CD4-positive, alpha-beta T cell treated with Interleukin-4 for 4 hours (primary cell): ENCODE measurements at places on chromosomes 1 and 21.
A peak's percentile ranks its signal among the peaks of the same experiment; 100 is the strongest.

DNA sequence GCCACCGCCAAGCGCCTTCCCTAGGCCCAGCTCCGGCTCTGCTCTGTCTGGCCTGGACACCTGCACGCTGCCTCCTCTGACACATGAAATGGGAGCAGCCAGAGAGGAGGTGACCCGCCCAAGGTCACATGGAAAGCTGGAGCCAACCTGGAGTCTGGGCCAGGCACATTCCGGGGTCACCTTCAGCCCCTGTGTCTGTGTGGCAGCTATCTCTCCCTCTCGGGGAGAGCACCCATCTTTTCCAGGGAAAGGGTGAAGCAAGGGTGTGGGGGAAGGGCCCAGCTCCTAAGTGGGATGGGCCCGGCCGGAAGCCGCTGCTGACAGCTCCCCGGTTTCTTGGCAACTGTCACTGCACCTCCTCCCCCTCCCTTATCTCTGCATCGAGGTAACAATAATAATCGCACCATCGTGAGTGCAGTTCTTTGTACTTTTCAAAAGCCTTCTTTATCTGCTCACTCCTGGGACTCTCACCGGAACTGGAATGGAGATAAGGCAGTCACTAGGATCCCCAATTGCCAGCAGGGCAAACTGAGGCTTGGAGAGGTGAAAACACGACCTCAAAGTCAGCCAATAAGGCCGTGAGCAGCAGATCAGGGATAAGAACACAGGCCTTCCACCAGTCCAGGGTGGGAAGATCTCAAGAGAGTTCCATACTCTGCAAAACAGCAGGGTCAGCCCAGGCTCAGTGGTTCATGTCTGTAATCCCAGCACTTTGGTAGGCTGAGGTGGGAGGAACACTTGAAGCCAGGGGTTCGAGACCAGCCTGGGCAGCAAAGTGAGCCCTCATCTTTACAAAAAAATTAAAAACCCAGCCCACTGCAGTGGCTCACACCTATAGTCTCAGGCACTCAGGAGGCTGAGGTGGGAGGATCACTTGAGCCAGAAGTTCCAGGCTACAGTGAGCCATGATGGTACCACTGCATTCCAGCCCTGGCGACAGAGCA lies 36.9 kb downstream of the RAP1GAP start:
- DNase-seq, result no peak

GRCh38 chr1:209302779-209303568 lies 280.5 kb upstream of the CAMK1G start:
- no peak for DNase-seq

GRCh38 chr1:106584107-106584506 lies 472.4 kb upstream of the PRMT6 start:
- DNase-seq, result no peak

- DNase-seq, result peak; percentile 10
These were observed 643 bp downstream of the CFAP298 start for GRCh38 chr21:32611471-32611997.

DNA sequence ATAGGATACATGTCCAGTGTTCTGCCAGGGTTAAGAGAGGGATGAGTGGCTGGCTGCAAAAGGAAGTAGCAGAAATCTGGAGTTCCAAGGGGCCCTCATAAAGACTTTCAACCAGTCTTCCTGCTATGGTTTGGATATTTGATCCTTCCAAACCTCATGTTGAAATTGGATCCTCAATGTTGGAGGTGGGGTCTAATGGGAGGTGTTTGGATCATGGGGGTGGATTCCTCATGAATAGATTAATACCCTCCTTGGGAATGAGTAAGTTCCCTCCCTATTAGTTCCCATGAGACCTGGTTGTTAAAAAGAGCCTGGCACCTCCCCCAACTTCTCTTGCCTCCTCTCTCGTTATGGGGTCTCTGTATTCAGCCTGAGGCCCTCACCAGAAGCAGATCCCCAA lies 10.1 kb upstream of the GNG12 start:
- no peak for DNase-seq

DNA sequence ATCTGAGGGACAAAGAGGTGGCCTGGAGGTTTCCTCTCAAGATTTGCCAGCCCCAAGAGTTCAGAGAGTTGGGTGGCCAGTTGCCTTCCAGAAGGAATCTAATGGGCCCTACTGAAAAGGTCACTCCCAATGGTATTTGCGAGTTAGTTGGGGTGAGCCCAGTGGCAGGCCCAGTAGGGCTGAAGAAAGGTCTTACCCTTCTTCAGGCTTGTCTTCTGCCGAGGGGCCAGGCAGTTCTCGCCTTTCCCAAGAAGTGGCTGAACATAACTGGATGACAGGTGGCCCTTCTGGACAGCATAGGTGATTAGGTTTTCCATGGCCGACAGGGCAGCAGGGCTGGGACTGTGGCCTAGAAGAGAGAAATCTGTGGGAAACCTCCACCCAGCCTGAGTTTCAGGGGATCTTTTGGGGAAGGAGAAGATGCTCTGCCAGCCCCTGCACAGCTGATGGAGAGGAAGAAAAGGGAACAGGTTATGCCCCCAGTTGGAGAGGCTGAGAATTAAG lies 7.2 kb downstream of the PGLYRP4 start:
- no peak for DNase-seq

- no peak for DNase-seq
These were observed 318.0 kb downstream of the TPR start for GRCh38 chr1:186057086-186057485.

- no peak for DNase-seq
These were observed at the start of gene TFF2 for GRCh38 chr21:42350927-42351426. Gene TFF2, minus strand, starts transcription at chr21:42350994. Its CDS starts 37 bp downstream, at chr21:42350957.

GRCh38 chr1:41809692-41810091 lies 109.0 kb downstream of the HIVEP3 start:
- no peak for DNase-seq

- DNase-seq, result no peak
These were observed 7.1 kb downstream of the NMNAT2 start for GRCh38 chr1:183411091-183411490.

DNA sequence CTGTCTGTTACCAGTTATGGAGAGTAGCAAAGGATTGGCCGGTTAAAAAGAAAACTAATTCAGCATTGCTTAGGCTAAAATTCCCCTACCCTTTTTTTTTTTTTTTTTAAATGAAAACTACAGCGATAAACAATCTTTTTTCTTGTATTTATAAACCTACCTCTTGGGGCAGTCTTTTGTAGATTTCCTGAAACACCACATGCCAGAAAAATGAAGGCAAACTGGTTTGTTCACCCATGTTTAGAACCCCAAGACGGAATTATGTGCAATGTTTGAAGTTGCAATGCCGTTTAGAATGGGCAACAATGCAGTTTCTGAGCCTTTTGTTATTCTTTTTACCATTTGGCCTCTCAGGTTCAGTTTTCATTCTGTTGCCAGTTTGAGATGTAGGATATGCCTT lies 59.1 kb downstream of the PRDM2 start:
- DNase-seq, result peak; percentile 14

- no peak for DNase-seq
These were observed 32.4 kb upstream of the PTGFRN start for GRCh38 chr1:116877141-116877818.

DNA sequence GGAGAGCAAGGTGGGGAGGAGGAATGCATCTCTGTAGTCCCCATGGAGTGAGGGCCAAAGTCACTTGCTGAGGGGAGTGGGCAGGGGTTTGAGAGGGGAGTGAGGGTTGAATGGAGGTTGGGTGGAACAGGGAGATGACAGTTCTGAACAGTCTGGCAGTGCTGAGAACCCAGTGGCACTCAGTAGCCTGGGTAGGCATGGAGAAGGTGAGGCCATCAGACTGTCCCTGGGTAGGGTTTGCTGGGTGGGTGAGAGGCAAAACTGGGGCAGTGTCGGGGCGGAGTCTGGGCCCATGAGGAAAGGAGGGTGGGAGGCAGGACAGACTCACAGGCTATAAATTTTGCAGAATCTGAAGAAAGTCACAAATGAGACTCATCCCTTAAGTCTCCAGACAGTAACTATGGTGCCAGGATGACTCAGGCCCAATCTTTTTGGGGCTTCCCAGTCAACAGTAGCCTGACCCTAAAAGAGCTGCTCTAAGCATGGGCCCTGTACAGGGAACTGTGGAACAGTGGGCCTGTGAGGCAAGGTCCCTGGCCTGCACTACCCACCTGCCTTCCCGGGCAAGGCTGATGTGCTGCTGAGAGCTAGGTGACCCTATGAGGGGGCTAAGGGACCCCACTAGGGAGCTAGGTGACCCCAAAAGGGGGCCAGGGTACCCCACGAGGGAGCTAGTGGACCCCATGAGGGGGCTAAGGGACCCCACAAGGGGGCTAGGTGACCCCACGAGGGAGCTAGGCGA lies 51.0 kb upstream of the DMRTB1 start:
- peak; percentile 21 for DNase-seq

DNA sequence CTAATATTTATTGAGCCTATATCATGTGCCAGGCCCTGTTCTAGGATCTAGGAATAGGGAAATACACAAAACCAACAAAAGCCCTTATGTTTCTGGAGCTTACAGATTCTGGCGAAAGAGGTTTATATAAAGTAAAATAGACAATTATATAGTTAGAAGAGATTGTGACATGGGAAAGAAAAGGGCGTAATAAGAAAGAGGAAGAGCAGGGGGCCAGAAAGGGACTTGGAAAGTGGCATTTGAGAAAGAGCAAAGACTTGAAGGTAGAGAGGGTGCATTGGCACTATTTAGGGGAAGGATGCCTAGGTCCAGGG lies 322.5 kb upstream of the FAM78B start:
- DNase-seq, result no peak

DNA sequence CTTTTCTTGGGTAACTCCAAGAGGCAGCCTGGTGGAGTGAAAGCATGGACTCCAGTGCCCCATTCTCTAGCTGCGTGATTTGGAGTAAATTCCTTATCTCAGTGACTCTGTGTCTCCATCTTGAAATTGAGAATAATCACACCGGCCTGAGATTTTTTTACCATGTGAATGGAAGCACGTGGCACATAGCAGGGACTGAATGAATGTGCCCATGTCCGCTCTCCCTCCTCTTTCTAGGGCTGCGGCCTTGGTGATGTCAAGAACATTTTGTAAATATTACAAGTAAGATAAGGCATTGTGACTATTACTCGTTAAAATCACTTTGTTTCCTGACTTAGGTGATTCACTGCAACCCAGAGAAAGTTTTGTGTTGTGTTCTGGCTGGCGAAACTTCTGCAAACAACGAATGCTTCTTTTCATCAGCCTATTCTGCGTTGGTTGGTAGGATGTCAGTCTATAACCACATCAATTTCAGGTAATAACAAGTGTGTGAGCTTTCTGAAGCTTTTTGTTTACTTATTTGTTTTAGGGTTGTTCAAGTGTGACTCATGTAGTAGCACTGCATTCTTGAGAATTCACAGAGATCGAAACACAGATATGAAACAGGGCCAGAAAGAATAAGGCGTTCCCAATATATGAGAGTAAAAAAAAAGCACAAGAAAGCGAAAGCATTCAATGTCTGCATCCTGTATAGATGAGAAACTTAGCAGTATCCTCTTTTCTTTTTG lies 135.7 kb upstream of the SLC45A1 start:
- peak; percentile 91 for DNase-seq

DNA sequence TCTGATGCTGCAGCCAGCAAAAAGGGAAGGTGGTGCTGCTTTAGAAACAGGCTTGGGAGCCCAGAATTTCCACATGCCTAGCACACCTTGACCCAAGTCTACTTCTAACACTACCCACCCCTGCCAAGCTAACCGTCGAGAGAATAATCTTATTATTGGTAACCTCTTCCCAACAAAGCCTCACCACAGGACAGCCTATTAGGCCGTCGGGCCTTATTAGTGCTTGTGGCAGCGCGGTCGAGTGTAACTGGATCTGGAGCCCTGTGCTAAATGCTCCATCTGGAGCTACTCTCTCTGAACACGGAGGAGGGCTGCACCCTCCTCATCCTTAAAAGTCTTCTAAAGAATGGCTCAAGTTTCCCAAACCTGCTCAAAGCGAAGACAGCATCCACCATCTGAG lies 165.5 kb upstream of the NFIA start:
- no peak for DNase-seq

DNA sequence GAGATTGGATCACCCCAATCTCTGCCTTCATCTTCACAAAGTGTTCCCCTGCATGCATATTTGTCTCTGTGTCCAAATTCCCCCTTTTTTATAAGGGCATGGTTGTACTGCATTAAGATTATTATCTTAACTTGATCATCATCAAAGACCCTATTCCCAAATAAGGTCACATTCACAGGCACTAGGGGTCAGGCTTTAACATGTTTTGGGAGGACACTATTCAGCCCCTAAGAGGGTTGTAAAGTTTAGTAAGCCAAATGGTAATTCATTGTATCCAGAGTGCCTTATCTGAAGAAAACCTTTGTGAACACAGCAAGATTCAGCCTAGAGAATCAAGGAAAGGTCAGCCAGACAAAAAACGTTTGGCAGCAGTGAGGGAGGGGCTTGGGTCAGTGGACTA lies 317.6 kb upstream of the PLD5 start:
- DNase-seq, result no peak

DNA sequence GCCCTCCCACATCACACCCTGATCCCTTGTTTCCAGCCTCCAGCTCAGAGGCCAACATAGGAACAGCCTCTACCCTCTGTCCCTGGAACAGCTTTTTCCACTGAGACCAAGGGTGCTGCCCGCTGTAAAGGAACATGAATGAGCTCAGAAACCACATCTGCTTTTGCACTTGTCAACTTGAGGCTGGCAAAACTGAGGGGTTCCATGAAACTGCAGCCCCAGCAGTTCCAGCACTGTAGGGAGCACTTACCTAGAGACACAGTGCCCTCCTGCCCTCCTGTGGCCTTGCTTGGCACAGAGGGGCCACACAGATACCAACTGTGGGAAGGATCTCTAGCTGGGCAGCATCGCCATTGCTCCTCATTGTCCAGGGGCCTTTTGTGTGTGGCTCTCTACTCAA lies 51.7 kb downstream of the ITPKB start:
- peak; percentile 51 for DNase-seq

GRCh38 chr1:37631036-37631435 lies 3.7 kb downstream of the RSPO1 start:
- DNase-seq, result no peak

GRCh38 chr1:65170511-65171142 lies 22.6 kb downstream of the AK4 start:
- no peak for DNase-seq

- no peak for DNase-seq
These were observed 121.4 kb downstream of the ATG4C start for GRCh38 chr1:62905309-62905708.

DNA sequence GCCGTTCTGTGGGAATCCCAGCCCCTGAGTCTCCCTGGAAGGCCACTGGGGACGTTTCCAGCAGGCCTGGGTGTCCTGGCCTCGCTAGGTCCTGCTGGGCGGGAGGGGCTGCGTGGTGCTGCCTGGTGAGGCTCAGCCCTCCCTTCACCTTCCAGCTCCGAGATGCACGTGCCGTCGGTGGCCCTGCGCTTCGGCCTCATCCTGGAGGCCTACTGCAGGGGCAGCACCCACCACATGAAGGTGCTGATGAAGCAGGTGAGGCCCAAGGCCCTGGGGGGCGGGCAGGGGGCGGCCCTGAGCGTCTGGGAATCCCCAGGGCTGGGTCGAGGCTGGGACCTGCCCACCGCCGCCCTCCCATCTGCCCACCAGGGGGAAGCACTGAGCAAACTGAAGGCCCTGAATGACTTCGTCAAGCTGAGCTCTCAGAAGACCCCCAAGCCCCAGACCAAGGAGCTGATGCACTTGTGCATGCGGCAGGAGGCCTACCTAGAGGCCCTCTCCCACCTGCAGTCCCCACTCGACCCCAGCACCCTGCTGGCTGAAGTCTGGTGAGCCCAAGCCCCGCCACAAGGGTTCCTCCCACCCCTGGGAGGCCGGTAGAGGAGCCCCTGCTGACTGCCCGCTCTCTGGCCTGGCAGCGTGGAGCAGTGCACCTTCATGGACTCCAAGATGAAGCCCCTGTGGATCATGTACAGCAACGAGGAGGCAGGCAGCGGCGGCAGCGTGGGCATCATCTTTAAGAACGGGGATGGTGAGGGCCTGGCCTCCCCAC lies 70.3 kb downstream of the PIK3CD start:
- peak; percentile 75 for DNase-seq
